ENCODE measurements at places on chromosomes 2 and 18.

GRCh38 chr2:222034058-222034457 is 264.7 kb downstream of the PAX3 start:
- no peak for DNase-seq

DNA sequence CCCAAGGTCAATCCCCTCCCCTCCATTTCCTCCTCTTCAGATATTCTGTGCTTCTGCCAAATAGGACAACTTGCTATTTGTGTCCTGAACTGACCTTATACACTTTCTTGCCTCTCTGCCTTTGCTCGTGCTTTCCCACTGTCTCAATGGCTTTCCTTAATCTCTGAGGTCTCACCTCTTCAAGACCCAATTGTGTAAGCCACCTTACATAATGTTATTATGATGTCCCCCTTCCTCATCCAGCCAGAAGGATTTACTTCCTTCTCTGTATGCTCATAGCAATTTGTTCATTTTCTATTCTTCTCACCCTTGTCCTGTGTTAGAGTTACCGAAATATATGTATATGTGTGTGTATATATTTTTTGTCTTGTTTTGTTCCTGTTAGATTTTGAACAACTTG is 26.9 kb upstream of the DARS1 start:
- no peak for DNase-seq

DNA sequence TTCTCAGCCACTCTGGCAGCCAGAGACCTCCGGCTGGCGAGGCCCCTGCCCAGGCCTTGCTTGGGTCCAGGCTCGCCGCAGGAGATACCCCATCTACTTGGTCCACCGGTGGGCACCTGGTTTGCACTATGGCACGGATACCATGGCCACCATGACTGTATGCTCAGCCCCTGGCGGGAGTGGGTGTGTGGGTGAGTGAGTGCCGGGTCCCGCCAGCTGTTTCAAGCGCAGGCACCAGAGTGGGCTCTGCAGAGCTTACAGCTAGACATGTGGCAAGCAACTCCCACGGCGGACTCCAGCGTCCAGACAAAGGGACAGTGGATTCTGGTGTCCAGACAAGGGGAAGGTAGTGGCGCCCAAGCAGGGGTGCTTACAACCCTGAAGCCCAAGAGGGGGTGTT is 1.4 kb downstream of the ATG4B start:
- DNase-seq = no peak

DNA sequence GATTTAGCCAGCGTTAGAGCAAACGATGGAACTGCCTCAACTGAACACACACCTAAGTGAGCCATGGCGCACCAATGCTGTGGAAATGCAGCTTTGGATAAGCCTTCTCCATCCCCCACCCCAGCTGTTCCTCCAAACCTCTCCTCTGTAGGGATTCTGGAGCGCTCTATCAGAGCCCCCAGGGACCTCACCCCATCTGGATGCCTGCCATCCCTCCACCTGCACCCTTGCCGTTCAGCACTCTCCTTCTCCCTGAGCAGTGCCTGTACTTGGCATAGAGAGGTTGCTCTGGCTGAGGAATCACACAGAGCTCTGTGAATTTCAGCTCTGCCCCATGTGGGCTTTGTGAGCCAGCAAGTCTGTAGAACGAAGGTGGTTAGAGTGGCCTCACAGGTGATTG is 42.8 kb upstream of the INHBB start:
- no peak for DNase-seq

DNA sequence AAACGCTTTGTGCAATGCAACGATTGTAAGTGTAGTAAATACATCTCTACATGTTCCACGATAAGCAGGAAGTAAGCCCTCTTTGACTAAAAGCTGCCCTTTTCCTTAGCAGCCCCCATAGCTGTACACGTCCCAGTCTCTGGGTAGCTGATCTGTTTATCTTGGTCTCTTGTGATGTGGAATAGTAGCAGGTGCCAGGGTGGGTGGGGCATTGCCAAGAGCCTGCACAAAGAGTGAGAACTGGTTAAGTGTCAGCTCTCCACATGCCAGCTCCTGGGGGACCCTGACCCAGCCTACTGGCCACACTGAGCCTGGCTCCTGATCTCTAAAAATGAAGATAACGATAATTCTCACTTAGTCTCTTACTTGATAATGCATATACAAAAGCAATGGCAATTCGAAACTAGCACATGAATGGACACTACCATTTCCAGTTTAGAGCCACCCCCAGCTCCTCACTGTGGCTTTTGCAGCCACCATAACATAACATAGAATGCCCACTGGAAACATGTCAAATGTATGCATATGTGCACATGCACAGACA is 92.3 kb downstream of the MYT1L start:
- peak; percentile 79 for DNase-seq

GRCh38 chr18:22728016-22728415 is 205.1 kb upstream of the RBBP8 start:
- DNase-seq = no peak

- peak; percentile 8 for DNase-seq
Observed at GRCh38 chr2:151808258-151809072, 19.8 kb downstream of the ARL5A start.

- no peak for DNase-seq
Observed at GRCh38 chr2:10392951-10393639, 55.0 kb downstream of the ODC1 start.

- DNase-seq = no peak
Observed at GRCh38 chr18:21257386-21257785, 15.4 kb downstream of the GREB1L start.

GRCh38 chr2:27079233-27080139 is 1.1 kb downstream of the EMILIN1 start:
- DNase-seq = no peak

- DNase-seq = no peak
Observed at GRCh38 chr2:197387179-197387578, 47.6 kb downstream of the SF3B1 start.

GRCh38 chr2:152657043-152657442 is 60.2 kb downstream of the PRPF40A start:
- no peak for DNase-seq

DNA sequence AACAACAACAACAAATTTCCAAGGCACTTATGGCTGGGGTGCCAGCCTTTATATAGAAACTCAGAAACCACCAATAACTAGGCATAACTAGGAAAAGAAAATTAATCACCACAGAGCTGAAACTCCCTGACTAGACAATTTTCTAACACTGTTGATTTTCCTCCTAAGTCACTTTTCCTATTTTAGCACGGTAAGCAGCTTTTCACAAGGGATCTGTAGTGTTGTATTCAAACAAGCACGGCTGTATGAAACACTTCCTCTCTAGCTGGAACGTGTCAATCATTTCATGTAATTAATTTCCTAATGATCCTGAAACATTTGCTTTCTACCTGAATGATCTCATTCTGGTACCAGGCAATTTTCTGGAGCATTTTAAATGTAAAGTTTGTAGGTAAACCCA is 645.0 kb downstream of the IRS1 start:
- DNase-seq = no peak

DNA sequence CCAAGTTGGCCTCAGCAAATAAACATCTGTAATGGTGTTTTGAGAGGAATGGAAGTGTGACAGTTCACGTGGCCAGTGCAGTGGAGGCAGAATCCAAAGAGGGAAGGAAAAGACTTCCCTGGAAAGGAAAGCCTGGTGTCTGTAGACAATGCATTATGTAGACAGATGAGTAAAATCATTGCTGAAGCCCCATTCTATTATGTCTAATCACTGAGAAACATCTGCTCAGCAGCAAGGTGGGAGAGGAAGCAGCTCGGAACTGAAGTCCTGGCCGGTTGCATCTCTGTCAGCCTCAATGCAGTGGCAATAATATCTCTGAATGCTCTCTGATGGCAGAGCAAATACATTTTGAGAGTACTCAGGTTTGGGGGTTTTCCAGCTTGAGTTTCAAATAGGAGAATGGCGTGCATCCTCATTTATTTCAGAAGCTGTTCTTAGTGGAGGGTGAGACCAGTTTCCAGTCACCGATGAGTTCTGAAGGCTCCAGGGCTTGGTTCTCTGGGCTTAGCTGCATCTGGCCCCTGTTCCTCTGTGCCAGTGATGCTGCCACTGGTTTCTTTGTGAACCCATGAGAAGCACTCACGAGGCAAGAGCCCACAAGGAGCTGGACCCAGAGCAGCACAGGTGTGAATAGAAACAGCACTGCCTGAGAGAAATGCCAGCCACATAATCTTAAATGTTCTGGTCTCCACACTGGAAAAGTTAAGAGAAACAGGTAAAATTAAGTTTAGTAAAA is 63.3 kb downstream of the RPIA start:
- peak; percentile 22 for DNase-seq

DNA sequence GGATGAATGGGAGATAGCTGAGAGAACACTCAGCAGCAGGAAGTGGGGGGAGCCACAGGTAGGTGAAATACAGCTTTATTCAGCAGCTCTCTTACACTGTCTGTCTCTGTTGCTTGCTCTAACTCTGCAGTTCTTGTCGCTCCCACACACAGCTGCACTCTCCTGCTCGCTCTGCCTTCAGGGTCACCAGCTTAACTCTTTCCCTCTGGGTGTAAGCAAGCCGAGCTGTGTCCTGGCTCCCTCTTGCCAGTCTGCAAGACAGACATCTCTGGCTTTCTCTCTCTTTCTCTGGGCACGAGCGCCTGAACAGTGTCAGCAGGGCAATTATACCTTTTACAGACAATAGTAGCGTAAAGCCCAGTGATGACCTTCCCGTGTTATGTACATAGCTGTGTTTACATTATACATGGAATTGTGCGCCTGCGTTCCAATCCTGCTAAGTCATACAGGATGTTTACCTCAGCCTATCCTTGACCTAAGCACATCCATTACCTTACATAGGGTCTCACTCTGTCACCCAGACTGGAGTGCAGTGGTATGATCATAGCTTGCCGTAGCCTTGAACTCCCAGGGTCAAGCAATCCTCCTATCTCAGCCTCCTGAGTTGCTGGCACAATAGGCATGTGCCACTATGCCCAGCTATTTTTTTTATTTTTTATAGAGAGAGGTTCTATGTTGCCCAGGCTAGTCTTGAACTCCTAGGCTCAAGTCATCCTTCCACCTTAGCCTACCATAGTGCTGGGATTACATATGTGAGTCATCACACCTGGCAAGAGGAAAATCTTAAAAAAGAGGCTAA is 57.8 kb upstream of the CHN1 start:
- DNase-seq = no peak

- no peak for DNase-seq
Observed at GRCh38 chr2:215685238-215685990, 249.5 kb upstream of the FN1 start.

- DNase-seq = no peak
Observed at GRCh38 chr18:23540867-23541266, 37.6 kb downstream of the RMC1 start.

GRCh38 chr2:129711816-129712675 is 267.4 kb upstream of the RAB6C start:
- DNase-seq = no peak

- no peak for DNase-seq
Observed at GRCh38 chr2:133053541-133053940, 383.5 kb upstream of the LYPD1 start.

DNA sequence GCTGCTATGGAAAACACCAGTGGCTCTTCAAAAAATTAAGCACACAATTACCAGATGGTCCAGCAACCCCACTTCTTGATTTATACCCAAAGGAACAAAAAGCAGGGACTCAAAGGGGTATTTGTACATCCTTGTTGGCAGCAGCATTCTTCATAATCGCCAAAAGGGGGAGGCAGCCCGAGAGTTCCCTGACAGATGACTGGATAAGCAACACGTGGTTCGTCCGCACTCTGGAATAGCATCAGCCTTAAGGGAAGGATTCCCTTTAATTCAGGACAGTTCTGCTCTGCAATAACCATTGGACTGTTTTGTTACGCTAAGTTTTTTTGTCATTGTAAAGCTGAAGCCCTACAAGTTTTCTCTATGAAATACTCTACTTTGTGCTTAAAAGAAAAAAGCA is 76.7 kb upstream of the TWIST2 start:
- no peak for DNase-seq

- no peak for DNase-seq
Observed at GRCh38 chr18:77648411-77648810, 398.8 kb downstream of the GALR1 start.

- DNase-seq = no peak
Observed at GRCh38 chr2:50672282-50672681, 359.6 kb downstream of the NRXN1 start.

GRCh38 chr2:75828826-75829225 is 118.1 kb upstream of the GCFC2 start:
- DNase-seq = no peak

- no peak for DNase-seq
Observed at GRCh38 chr2:83578405-83578804, 880.7 kb downstream of the SUCLG1 start.

DNA sequence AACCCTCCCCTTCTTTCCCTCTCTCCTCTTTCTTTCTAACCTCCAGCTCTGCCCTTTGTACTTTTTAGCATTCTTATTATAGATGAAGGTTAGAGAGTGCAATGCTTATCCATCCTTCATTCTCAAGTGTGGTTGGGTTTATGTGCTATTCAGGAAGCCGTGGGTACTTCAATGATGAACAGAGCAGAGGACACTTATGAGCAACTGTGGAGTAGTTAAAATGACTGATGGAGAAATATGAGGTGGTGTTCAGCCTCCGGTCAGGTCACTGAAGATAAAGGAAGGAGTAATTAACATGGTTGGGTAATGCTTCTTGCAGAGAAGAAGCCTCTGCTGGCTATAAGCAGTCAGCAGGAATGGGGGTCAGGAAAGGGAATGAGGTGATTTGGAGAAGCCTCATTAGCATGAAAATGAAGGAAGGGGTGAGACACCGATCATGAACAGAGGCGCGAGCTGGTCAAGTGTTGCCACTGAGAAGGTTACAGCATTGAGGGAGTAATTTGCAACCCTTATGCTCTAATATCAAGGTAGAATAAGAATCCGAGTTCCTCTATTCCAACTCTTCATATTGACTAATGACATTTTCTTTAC is 174.7 kb downstream of the LPIN1 start:
- DNase-seq = peak; percentile 19

DNA sequence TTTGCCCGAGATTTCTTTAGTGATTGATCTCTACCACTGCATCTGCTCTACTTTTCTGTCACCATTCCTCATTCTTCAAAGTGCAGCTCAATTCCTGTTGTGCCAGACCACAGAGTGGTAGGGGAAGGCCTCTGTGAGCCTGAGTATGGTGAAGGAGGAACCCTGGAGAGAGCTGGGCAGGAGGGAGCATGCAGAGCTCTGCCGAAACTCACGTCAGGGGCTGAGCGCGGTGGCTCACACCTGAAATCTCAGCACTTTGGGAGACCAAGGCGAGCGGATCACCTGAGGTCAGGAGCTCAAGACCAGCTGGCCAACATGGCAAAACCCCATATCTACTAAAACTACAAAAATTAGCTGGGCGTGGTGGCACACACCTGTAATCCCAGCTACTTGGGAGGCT is 54.1 kb downstream of the PKP4 start:
- DNase-seq = no peak

DNA sequence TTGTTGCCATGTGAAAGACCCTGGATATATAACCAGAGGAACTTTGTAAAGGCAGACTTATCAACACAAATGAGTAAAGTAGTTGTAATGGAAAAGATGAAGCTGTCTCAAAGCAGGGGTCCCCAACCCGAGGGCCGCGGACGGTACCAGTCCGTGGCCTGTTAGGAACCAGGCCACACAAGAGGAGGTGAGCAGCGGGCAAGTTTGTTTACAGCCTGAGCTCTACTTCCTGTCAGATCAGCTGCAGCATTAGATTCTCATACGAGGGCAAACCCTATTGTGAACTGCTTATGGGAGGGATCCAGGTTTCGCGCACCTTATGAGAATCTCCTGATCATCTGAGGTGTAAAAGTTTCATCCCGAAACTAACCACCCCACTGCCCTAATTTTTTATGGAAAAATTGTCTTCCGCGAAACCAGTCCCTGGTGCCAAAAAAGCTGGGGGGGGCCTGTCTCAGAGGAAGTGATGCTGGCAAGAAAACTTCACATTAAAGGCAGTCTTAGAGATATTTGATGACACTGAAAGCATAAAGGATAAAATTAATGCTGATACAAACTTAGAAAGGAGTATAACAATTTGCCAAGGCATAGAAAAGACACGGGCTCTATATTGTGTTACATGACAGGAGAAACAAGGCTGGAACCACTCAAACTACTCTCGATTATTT is 57.5 kb upstream of the MSTN start:
- DNase-seq = no peak

Measured in DMS79 treated with DMSO at 0.1 percent for 48 hours (cell line).